ENCODE measurements at places on chromosomes 16 and 17.
A peak's percentile ranks its signal among the peaks of the same experiment; 100 is the strongest.

GRCh38 chr16:15746332-15746731 is 96.3 kb downstream of the NDE1 start:
- DNase-seq: no peak

- peak; percentile 28 for DNase-seq
Observed at GRCh38 chr17:7951143-7951792, 19.3 kb downstream of the CNTROB start.

DNA sequence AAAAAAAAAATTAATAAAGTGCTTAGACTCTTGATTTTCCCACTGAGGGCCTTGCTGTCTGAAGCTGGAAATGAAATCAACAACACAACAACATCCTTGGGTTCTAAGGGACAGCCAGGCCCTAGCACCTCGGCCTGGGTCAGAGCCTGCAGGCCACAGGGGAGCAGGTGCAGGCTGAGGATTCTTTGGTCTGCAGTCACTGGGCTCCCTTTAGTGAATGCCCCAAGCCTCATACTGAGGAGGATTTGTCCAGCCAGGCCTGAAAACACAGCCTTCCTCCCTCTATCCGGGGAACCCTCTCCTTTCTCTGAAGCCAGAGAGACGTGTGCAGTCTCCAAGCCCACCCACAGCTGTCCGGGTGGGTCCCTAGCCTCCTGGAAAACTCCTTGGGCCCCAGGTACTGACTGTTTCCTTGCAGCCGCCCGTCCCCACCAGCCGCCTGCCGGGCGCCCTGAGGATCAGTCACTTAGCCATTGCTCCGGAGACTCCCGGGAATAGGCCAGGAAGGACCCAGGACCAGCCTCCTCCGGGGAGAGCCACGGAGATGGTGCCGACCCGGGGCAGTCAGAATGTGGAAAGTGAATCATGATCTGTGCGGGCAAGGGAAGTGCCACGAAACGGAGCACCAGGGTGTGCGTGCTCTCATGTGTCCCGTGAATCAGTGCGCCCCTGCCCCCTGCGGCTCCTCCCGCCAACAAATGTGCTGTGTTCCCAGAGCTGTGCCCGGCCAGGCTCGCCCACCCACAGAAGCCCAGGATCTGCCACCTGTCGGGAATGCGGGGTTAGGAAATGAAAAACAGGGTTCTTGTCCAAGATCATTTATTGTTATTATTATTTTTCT is 91.0 kb downstream of the RTN4RL1 start:
- DNase-seq: no peak

- no peak for DNase-seq
Observed at GRCh38 chr16:53357955-53358354, 76.3 kb upstream of the RBL2 start.

GRCh38 chr17:60586288-60586974 is 13.6 kb upstream of the PPM1D start:
- no peak for DNase-seq

- DNase-seq: peak; percentile 73
Observed at GRCh38 chr16:3065069-3065741, at the start of gene IL32. Gene IL32, plus strand, starts transcription at chr16:3065640. Its CDS starts 172 bp downstream, at chr16:3065812.

GRCh38 chr17:2789700-2790099 is 6.5 kb upstream of the RAP1GAP2 start:
- no peak for DNase-seq

GRCh38 chr16:65988024-65988595 is 378.4 kb upstream of the CDH5 start:
- DNase-seq: no peak

DNA sequence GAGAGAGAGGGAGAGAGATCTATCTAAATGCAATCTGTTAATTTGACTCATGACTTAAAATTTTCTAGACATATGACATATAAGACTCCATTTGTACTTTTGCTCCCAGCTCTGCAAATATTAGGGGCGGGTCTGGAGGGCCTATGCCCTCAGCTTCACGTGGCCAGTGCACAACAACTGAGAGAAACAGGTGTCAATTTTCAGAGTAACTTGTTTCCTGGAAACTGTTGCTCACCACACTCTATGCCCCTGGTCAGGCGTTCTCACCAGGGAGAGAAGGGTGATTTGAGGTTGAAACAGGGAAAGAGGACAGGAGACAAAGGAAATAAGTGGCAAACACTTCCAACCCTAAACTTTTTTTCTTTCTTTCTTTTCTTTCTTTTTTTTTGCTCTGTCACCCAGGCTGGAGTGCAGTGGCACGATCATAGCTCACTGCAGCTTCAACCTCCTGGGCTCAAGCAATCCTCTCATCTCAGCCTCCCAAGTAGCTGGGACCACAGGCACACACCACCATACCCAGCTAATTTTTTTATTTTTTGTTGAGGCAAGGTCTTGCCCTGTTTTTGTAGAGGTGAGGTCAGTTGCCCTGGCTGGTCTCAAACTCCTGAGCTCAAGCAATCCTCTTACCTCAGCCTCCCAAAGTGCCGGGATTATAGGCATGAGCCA is 270.0 kb downstream of the SLC39A11 start:
- no peak for DNase-seq

Data from stimulated activated naive CD4-positive, alpha-beta T cell treated with Interleukin-2 at 50 U/mL for 16 hours (primary cell).